Lung (tissue), 17 donors: ENCODE measurements at places on chromosomes 7 and 10. TPM values are rescaled to one million over a fixed set of nuclear protein-coding genes. Genes with fewer than 3 reads are reported as not detected.
A peak's percentile ranks its signal among the peaks of the same experiment; 100 is the strongest.

- DNase-seq, result no peak
These were observed 109.3 kb downstream of the SORBS1 start for GRCh38 chr10:95451568-95452524.

- DNase-seq, result no peak
These were observed 302.6 kb upstream of the LYZL1 start for GRCh38 chr10:28986117-28986792.

GRCh38 chr7:148487912-148488311 lies 102.7 kb upstream of the C7orf33 start:
- peak; percentile 17 for DNase-seq

DNA sequence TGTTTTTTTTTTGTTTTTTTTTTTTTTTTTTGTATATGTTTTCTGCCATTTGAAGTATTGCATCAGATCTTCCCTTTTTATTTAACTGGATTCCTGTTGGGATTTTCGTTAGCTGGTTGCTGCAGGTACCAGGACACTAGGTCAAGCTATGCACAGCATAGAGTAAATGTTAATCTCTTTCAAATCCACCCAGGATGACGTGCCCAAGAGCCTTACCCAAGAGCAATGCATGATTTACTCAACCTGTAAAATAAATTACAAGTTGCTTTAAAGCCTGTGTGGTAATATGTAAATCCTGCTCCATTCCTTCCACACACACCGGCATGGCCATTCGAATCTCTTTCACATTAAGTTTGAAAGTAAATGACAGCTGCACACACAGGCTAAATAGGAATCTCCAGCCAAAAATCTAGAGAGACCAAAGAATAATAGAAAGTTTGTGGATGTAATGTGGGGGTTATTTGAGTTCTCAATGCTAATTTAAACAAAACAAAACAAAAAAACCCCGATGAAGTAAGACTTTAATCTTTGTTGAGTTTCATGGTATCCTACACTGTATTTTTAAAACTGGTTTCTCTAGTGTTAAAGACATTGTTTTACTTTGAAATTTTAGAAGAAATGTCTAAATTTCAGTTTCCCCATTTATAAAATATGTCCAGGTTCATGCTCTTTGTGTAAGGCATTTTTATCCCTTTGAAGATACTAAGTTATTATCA lies 167.9 kb downstream of the FRMD4A start:
- no peak for DNase-seq

DNA sequence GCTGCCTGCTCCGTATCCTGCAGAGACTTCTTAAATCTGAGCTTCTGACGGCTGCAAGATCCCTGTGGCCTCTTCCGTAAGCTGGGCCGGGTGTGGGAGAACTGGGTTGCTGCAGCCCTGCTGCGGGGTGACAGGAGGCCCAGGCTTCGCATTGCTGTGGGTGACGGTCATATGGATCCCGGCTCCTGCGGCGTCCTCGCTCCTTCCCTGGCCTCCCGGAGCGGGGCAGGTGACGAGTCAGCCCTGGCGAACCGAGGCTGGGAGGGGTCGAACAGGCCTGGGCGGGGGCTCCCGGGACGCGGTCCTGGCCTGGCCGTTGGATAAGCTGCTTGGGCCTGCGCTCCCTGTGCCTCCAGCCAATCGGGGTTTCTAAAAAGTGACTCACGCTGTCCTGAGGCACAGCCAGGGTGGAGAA lies 7.8 kb upstream of the UBE2D1 start:
- DNase-seq, result peak; percentile 24

DNA sequence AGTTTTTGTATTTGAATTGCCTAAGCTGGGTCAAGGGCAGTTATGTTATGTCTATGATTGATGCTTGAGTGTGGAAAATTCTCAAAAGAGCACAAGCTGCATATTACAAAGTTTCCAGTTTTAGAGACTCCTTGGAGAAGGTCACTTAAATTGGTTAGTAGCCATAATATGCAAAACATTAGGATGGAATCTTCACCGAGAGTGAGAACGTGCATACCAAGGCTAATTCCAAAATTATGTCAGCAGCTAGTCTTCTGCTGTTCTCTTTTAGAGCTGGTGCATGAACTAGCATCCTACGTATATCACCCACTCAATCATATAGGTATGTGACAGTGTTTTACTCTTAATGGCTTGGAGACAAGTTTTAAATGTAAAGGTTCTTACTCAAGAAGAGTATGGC lies 49.2 kb downstream of the MKX start:
- no peak for DNase-seq

- no peak for DNase-seq
These were observed 2.9 kb upstream of the ZMIZ1 start for GRCh38 chr10:79065853-79066252.

DNA sequence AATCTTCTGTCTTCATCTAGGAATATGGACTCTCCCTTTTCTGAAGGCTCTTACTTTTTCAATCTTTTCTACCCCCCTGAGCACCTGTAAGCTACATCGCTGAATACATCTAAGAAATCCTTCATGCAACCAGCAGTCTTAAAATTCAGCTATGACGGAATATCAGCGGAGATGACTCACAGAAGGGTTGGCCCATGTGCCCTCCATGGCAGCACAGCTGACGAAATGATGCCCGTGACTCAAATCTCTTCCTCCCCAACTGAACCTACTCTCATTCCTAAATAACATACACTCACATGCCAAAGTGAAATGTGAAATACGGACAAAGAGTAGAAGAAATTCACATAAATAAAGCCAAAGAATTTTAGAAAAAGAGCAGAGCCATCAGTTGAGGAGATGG lies 30.3 kb upstream of the NCAPG2 start:
- no peak for DNase-seq

DNA sequence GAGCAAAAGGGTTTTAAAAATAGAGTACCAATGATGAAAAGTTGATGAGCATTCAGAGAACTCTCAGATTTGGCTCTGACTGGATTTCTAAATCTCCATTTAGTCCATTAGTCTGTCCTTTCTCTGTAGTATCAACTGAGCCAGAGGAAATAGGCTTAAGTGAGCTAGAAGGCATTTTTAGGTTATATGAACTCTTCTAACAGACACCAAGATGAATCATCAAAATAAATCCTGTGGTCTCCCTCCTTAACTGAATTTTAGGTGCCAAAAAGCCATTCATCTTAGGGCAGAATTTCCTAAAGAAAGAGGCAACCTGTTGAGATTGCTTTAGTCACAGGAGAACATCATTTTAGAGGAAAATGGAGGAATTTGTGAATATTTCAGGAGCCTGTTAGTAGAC lies 305.1 kb downstream of the AUTS2 start:
- DNase-seq, result no peak

DNA sequence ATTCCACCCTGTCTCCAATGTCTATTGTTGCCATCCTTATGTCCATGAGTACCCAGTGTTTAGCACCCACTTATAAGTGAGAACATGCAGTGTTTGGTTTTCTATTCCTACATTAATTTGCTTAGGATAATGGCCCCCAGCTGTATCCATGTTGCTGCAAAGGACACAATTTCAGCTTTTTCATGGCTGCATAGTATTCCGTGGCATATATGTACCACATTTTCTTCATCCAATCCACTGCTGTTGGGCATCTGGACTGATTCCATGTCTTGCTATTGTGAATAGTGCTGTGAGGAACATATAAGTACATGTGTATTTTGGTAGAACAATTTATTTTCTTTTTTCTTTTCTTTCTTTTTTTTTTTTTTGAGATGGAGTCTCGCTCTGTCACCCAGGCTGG lies 68.2 kb downstream of the TMEM178B start:
- no peak for DNase-seq

DNA sequence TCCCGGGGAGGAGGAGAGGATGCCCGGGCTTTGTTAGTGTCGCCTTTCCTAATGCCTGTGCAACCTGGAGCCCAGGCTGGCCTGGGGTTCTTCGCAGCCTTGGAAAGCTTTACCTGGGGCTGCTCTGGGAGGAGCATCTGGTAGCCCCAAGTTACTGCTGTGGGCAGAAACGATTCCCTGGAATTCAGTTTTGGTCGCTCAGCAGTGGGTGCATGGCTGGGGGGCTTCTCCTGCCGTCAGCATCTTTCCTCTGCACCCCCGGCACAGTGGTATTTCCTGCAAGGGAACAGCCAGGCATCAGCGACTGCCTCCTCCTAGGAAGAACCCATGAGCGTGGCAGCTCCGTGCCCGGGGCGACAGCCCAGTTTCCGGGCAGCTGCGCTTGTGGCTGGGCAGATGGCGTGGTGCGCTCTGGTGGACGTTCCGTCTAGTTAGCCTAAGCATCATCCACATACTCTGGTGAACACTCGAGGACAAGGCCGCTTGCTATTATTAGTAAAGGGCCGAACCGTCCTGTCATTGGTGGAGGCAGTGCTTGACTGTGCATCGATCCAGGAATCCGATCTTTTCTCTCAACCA lies 107.0 kb upstream of the BTBD16 start:
- peak; percentile 65 for DNase-seq

- no peak for DNase-seq
These were observed 215.5 kb downstream of the GATA3 start for GRCh38 chr10:8269976-8270375.

DNA sequence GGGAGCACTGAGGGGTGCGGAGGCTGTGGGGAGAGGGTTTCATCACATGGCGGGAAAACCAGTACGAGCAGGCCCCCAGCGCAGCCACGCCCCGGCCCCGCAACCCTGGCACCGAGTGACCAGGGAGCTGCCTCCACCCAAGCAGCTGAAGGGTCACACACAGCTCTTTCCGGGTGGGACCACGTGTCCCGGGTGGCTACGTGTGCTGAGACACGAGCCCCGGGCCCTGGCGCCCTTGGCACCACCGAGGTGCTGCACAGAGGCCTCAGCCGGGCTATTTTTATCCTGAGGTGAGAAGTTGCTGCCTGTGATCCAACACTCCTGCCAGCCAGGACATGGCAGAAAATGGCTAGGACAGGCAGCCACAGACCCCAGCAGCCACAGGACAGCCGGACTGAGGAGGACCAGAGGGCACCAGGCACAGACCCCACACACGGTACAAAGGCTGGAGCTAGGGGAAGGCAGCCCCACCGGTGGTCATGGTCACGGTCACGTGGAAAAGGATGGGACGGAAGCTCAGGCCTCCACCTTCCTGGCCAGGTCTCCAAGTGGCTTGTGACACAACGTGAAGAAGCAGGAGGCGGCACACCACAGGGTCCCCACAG lies 223.7 kb downstream of the MAD1L1 start:
- no peak for DNase-seq

- DNase-seq, result no peak
These were observed 3.4 kb upstream of the ATXN7L1 start for GRCh38 chr7:105879782-105880181.

- no peak for DNase-seq
These were observed 110.7 kb downstream of the RALA start for GRCh38 chr7:39733881-39734632.

DNA sequence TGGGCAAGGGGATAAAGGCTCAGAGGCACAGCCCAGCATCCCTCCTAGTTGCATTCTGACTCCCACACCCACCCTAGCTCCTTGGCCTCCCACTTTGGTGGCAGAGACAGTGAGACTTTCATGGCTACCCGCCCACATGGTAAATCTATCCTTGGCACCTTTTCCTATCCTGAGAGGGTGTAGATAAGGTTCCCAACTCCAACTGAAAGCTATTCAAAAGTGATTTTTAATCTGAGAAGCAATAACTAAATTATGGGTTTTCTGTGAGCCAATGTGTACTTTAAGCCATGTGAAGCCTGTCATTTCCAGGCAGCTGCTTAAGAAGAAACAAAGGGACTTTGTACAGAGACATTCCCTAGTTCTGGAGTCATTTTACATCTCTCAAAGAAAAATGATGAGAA lies 9.1 kb downstream of the LAMB1 start:
- DNase-seq, result no peak

- no peak for DNase-seq
These were observed 55.1 kb downstream of the VOPP1 start for GRCh38 chr7:55517191-55517633.

- peak; percentile 68 for DNase-seq
These were observed 101.4 kb downstream of the SEMA3E start for GRCh38 chr7:83547526-83547925.

DNA sequence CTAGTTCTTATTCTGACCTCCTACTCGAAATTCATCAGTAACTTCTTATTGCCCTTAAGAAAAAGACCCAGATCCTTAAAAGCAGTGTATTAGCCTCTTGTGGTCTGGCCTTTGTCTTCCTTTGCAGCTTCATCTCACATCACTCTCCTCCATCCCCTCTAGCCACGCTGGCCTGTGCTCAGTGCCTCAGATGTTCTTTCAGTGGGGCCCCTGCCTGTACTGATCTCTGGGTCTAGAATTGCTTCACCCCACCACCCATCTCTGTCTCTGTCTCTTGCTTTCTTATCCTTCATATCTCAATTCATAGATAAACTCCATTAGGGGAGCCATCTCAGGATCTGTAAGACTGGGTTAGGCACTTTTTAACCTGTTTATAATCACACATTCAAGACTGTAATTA lies 1178.5 kb upstream of the C7orf33 start:
- DNase-seq, result no peak

- peak; percentile 77 for DNase-seq
These were observed 487.7 kb downstream of the TYW1 start for GRCh38 chr7:67484244-67484751.

- no peak for DNase-seq
These were observed 66.7 kb upstream of the ATP6V0A4 start for GRCh38 chr7:138864667-138865066.

GRCh38 chr7:81956520-81956919 lies 186.7 kb upstream of the HGF start:
- peak; percentile 19 for DNase-seq

DNA sequence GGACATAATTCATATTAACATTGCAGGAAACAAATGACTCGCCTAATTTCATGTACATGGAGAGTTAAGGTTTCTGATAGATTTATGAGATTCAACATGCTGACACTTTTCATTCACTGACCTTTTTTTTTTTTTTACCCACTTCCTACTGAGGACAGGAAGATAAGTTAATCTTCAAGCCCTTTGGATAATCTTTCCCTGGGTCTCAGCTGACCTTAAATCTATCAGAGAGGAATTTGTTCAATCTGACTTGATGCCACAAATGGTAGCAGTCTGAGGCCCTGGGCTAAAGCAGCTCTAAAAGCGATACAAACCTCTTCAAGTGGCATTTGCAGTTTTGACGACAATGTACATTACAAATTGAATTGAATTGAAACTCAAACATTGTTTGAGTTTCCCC lies 493.3 kb upstream of the SORCS1 start:
- no peak for DNase-seq

Gene VIPR2
- total RNA-seq, result 0.88 TPM

Gene PANK1
- 5.9 TPM for total RNA-seq

Gene TMEM213
- total RNA-seq, result not detected

Gene NUDT5
- total RNA-seq, result 40.6 TPM

Gene DMBT1
- total RNA-seq, result 337 TPM

Gene GRM8
- not detected for total RNA-seq

Gene SUMF2
- 115 TPM for total RNA-seq

Gene GFRA1
- total RNA-seq, result 30.4 TPM

Gene IGFBP3
- 76.5 TPM for total RNA-seq

Gene GRM3
- 0.17 TPM for total RNA-seq

Gene AKR1D1
- not detected for total RNA-seq

Gene CARD11
- 4.3 TPM for total RNA-seq

Gene SYT15
- 53.5 TPM for total RNA-seq

Gene MYH16
- not detected for total RNA-seq

Gene CTAGE6
- total RNA-seq, result not detected

Gene PAPOLB
- total RNA-seq, result 1.9 TPM

Gene ANXA8
- 0.68 TPM for total RNA-seq

Gene CNTNAP2
- total RNA-seq, result 45.3 TPM
